Hematopoietic multipotent progenitor cell treated with erythropoietin and hydrocortisone succinate and interleukin-3 and kit ligand, for 17 days (in vitro differentiated cells): ENCODE measurements at places on chromosomes 12 and 14.
A peak's percentile ranks its signal among the peaks of the same experiment; 100 is the strongest.

GRCh38 chr12:67474934-67475620, 173.5 kb upstream of the DYRK2 start:
- DNase-seq = no peak

DNA sequence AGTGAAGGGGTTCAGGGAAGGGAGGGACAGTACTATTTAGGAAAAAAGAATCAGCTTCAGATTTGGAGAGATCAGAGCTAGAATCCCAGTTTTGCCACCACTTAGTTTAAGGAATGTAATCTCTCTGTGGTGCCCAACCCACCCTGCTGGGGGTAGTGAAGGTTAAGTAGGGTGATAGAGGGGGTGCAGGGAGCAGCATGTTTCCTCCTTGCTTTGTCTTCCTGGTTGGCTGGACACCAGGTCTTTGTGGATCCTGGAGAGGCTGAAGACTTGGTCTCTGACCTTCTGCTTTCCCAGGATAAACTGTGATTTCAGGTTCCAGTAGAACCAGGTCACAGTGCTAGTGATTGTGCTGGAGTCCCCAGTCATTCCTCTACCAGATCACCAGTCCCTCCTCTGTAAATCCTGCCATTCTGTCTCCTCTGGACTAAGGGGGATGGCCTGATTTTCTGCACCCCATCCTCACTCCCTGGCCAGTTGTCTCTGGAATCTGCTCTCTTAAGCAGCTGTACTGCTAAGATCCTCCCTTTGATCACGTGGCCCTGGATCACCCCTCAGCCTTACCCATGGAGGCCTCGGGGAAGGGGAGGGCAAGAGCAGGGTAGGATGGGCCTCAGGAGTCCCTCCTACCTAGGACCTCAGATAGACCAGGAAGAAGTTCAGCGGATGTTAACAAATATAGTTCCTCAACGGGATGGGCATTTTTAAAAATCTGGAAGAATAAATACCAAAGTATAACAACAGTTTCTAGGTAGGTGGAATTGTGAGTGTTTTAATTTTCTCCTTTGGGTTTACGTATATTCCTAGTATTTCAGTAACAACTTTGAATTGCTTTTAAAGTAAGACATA, 3.1 kb downstream of the MAP3K12 start:
- no peak for DNase-seq

DNA sequence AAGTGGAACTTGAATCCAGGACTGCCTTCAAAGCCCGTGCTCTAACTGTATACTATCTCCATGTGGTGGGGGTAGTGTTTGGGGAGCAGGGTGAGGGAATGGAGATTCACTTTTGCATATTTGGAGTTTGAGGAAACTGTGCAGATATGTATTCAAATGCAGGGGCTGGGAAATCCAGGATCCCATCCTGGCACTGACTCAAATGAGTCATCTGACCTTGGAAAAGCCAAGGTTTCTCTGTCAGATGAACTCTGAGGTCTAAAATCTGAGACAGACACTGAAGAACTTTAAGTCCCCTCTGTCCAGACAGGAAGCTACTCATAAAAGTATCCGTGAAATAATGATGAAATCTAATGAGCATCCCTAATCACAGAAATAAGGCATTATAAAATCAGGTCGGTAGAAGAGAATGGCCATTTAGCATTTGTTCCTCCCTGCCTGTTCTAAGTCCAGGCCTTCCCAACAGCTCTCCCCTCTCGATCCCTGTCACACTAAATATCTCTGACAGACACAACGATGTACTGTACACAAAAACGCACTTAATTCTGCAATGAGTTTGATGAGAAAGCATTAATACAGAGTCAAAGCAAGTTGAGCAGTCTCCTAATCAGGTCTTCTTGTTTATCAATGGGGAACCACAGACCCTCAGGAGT, 14.4 kb downstream of the NIN start:
- no peak for DNase-seq

- DNase-seq = no peak
Measured at GRCh38 chr12:57694459-57695019, 607 bp downstream of the OS9 start.

DNA sequence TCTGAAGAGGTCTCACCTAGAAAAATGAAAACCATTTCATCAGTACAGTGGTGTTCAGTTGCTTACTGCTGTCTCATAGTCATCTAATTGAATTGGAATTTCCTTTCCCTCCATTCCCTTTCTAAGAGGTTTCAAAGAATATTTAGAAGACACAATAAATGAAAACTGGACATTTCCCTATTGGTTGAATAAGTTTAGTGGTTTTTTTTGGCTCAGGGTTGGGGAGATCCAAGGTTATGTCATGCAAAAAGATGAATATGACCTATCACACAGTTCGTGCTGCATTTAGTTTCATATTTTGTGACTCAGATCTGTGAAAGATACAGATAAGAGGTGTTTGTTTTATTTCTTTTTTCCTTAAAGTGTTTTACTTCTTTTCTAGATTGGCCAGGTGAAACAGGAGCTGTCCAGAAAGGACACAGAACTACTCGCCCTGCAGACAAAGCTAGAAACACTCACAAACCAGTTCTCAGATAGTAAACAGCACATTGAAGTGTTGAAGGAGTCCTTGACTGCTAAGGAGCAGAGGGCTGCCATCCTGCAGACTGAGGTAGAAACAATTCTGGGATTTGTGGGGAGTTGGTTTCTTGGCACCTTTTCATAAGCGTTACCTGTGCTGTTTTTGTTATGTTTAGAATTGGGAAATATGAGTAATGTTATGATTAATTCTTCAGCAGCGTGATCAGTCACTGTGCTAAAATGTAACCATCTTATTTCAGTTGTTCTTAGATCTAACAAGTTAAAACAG, 124.6 kb downstream of the ERC1 start:
- DNase-seq = no peak

GRCh38 chr14:80958226-80958625, 2.8 kb downstream of the TSHR start:
- no peak for DNase-seq

DNA sequence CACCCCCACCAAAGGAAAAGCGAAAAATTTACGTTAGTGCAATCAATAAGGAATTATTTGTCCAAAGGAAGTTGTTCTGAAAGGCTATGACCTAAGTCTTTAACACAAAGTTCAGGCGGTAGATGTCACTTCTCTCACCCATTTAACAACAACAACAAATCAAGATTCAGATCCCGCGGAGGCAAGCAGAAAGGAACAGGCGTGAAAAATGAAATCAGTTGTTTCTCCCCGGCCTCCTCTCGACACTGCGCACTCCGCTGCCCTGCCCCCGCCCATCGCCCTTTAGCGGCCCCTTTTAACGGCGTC, 1.4 kb downstream of the DENND5B start:
- no peak for DNase-seq

DNA sequence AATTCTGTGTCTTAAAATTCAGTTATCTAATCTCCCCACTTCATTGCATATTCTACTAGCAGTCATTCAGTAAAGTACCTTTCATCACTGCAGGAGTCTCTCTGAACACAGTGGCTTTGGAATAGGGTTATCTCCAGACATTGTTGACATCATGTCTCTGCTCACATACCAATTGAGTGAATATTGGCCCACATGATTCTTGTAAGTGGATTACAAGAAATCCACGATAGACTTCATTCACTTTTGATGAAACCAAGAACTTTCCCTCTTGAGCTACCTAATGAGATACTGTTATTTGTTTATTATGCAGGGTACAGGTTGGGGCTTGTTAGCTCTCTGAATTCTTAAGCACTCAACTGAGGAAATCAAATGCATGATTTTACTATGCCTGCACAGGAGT, 284.9 kb downstream of the RAD51B start:
- DNase-seq = no peak

GRCh38 chr12:7503686-7504415, at the start of gene CD163:
TSS of gene CD163 (minus strand) at chr12:7503777. CDS start at chr12:7503690, 87 bp downstream.
- no peak for DNase-seq

- DNase-seq = no peak
Measured at GRCh38 chr12:124940143-124940392, 25.6 kb upstream of the UBC start.

GRCh38 chr14:65303190-65303898, 109.2 kb upstream of the FUT8 start:
- DNase-seq = no peak

GRCh38 chr14:64732536-64733120, 28.4 kb downstream of the PLEKHG3 start:
- DNase-seq = no peak

DNA sequence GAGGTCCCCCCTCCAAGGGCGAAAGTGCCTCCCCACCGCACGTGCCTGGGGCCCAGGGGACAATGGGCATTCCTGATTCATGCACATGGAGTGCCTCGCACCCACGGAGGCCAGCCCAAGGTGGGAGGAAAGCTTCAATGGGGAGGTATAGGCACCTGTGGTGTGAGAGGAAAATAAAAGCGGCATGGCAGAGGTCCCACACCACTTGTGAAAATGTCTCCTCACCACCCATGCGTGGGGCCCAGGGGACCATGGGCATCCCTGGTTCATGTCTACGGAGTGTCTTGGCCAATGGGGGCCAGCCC, 384.7 kb downstream of the ALG10 start:
- DNase-seq = no peak

DNA sequence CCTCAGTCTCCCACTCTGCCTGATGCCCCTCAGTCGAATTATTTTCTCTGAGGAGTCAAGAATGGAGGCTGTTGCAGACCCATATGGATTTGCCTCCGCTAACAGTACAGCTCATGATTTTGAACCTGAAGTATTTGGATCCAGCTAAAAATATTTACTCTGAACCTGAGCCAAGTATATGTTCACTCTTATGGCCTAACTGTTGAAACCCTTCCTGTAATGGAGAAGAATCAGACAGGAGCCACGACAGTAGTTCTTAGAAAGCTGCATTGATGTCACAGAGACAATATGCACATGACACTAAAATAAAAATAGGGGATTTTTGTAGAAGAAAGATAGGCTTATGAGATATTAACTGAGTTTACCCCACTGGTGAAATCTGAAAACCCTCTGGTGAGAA, 1128.3 kb upstream of the FLRT2 start:
- DNase-seq = no peak

GRCh38 chr14:25044106-25044698, 5.7 kb downstream of the STXBP6 start:
- DNase-seq = no peak

- no peak for DNase-seq
Measured at GRCh38 chr12:97982684-97983083, 520.1 kb downstream of the RMST start.

- peak; percentile 27 for DNase-seq
Measured at GRCh38 chr14:63544591-63545299, 1.6 kb upstream of the PPP2R5E start.

- no peak for DNase-seq
Measured at GRCh38 chr14:49134940-49135339, 451.2 kb downstream of the RPS29 start.

DNA sequence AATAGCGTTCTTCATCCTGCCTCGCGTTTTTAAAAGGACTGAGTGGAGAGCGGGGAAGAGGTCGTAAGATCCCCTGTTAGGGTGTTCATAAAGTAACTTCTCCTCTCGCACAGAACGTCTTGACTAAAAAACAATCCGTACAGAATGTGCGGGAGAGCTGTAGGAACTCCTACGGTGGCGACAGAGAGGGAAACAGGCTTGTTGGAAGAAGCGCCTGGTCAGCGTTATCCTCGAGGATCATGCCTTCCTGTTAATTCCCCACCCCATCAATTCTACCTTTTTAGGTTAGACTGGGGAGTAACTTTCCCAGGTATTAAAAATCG, 399 bp upstream of the WASHC4 start:
- DNase-seq = no peak

DNA sequence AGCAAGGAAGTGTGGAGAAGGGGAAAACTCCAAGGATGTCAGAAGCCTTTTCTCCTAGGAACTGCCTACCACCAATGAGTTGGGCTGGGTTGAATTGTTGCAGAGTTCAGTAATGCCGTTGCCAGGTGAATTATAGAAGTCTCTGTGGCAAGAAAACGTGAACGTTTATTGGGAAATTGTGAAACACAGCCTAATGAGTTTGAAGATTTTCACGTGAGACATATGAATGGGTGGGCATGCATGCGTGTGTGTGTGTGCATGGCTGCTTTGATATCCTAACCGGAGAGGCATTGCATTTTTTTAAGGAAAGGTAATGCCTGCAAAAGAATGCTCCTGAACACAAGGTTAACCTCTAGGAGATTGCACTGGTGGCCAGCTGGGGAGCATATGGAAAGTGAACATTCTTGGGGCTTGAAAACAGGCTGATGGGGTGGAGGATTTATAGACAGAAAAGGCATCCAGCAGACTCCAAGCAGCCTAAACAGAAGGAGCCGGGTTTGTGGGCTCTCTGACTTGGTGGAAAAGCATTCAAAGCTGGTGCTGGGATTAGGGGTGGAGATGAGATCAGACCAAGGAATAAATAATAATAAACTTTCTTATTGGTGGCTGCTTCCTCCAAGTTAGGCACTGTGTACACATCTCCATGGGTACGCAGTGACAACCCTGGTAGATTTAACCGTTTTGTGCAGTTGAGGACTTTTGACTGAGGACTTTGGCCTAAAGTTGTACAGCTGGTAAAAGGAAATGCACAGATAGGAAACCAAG, 67.8 kb downstream of the NTF3 start:
- no peak for DNase-seq

- DNase-seq = no peak
Measured at GRCh38 chr12:52521175-52521567, 977 bp upstream of the KRT5 start.

GRCh38 chr12:127310548-127310947, 956.4 kb upstream of the TMEM132C start:
- no peak for DNase-seq

GRCh38 chr12:124678421-124678893, 111.0 kb upstream of the NCOR2 start:
- DNase-seq = no peak

GRCh38 chr12:18135509-18135908, 45.5 kb upstream of the RERGL start:
- DNase-seq = no peak

- DNase-seq = no peak
Measured at GRCh38 chr14:96077983-96078624, 38.9 kb downstream of the C14orf132 start.

DNA sequence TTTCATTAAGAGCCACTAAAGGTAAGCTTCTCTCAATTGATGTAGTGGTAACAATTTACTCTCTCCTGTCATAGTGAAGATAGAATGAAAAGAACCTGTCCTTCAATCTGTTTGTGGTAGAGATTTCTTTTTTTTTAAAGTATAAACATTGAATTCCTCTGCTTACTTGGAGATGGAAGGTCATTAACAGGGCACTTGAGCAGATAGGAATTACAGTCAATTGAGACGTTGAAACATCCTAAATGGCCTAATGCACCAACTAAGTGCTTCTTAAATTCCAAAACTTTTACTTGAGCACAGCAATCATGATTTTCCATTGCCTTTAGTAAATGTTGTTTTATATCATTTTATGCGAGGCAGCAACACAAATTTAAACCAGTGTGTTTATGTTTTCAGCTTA, 241.4 kb downstream of the FOXG1 start:
- no peak for DNase-seq

DNA sequence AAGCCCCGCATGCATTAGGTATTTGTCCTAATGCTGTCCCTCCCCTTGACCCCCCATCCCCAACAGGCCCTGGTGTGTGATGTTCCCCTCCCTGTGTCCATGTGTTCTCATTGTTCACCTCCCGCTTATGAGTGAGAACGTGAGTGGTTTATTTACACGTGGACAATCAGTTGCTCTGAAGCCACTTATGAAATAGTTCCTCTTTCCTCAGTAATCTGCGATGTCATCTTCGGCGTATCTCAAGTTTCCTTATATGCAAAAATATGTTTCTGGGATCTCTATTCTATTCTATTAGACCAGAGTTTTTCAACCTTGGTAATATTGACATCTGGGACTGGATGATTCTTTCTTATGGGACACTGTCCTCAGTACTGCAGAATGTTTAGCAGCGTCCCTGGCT, 56.0 kb upstream of the DCD start:
- DNase-seq = no peak

- peak; percentile 44 for DNase-seq
Measured at GRCh38 chr12:92879698-92880322, 49.3 kb downstream of the EEA1 start.
